Vagina (tissue), 2 donors: ENCODE measurements at places on chromosomes 2 and 18. TPM values are rescaled to one million over a fixed set of nuclear protein-coding genes. Genes with fewer than 3 reads are reported as not detected.

DNA sequence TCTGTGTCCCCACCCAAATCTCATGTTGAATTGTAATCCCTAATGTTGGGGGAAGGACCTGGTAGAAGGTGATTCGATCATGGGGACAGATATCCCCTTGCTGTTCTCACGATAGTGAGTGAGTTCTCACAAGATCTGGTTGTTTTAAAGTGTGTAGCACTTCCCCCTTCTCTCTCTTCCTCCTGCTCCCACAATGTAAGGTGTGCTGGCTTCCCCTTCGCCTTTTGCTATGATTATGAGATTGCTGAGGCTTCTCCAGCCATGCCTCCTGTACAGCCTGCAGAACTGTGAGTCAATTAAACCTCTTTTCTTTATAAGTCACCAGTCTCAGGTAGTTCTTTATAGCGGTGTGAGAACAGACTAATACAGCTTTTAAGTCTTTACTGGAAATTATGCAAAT lies 193.3 kb upstream of the RBBP8 start:
- DNase-seq = no peak
- H3K27ac ChIP-seq = no peak overlapping the region
- no peak overlapping the region for H3K4me3 ChIP-seq

DNA sequence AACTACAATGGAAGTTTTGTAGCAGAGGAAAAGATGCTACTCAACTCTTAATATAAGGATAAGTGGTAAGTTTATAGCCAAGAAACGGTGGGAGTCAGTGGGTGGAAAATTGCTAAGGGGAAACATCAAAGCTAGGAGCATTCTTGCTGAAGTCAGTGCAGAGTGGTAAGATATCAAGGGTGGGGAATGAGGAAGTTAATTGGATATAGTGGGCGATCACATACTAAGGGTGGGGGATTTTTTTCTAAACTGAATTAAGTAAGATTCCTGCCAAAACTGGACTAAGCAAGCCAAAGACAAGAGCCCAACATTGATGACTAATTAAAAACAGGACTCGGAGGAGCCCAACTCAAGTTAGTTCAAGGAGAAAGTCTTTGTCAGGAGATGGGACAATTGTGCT lies 525.4 kb downstream of the CCDC85A start:
- no peak overlapping the region for H3K27ac ChIP-seq
- no peak overlapping the region for H3K4me3 ChIP-seq
- no peaks in the 10 kb centered on the region for H3K27me3 ChIP-seq
- no peaks in the 10 kb centered on the region for H3K36me3 ChIP-seq
- H3K4me1 ChIP-seq = no peaks in the 10 kb centered on the region
- no peak for DNase-seq

GRCh38 chr2:67186871-67187270 lies 210.3 kb upstream of the ETAA1 start:
- no peak overlapping the region for H3K4me3 ChIP-seq
- no peak for DNase-seq
- H3K36me3 ChIP-seq = no peaks in the 10 kb centered on the region
- H3K4me1 ChIP-seq = no peaks in the 10 kb centered on the region
- H3K27ac ChIP-seq = no peak overlapping the region

DNA sequence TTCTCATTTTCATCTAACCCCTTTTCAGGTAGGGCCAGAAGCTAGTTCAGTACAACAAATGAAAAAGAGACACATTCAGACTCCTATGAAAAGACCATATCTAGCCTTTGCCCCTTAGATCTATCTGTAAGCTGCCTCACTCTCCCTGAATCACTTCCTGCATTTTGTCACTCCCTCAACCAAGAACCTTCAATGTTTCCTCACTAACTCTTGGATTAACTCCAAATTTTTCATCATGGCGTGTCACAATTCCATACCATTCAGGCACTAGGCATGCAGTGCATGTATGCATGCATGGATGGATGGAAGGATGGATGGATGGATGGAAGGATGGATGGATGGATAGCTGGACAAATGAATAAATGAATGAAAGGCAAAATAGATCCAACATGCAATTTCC lies 356.9 kb downstream of the TNS1 start:
- H3K27me3 ChIP-seq = no peaks in the 10 kb centered on the region
- H3K4me1 ChIP-seq = peaks cover 34% of the 10 kb centered on the region
- no peaks in the 10 kb centered on the region for H3K36me3 ChIP-seq
- no peak for DNase-seq

DNA sequence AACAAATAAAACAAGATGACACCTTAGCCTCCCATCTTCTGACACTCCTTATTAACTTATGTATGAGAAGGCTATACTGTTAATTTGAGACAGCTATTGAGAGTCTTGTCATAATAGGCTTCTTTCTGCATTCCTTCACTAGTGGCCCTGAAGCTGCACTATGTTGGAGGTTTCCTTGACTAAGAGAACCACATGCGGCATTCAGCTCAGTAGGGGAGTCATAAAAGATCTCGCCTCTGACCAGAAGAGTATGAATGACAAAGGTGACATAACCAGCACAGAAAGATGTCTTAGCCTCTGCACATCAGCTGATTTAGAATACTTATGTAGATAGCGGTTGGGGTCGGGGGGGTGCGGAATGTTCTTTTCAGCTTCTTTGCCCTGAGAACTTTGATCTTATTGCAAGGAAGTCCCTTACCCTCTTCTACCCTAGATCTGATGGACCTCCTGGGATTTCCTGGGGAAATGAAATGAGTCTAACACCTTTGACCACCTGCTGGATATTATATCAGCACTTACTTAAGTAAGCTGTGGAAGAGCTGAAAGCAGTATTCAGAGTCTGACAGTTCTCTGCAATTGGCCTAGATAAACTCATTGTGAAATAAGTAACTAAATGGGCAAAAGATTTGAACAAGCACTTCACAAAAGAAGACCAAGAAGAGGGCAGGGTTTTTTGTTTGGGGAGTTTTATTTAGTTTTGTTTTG lies 24.2 kb downstream of the RBM45 start:
- no peaks in the 10 kb centered on the region for H3K27me3 ChIP-seq
- no peak overlapping the region for H3K27ac ChIP-seq
- H3K4me1 ChIP-seq = no peaks in the 10 kb centered on the region

PLEKHH2 gene
- total RNA-seq = 27.5 TPM

XDH gene
- total RNA-seq = 0.49 TPM

EPHA4 gene
- 24.1 TPM for total RNA-seq

ASXL3 gene
- 5.9 TPM for total RNA-seq
